ENCODE measurements at places on chromosomes 4 and X.

- no peak for DNase-seq
Observed at GRCh38 chr4:78166622-78167021, 109.5 kb downstream of the FRAS1 start.

- DNase-seq: no peak
Observed at GRCh38 chr4:84058201-84058600, 440.9 kb downstream of the NKX6-1 start.

DNA sequence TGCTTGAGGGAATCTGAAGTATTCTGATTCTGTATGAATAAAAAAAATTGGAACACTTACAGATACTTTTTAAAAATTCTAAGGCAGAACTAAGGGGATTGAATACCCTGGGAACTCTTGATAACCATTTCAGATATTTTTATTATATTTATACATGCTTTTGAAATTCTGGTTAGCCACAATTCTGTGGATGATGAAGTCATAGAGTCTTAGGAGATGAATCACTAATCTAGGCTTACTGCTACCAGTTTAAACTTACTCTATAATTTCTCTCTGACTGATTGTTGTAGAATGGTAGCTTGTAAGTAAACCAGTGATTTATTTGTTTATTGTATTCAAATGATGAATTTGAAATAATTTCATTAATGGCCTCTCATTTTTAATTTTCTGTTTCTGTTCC is 11.4 kb upstream of the SLAIN2 start:
- DNase-seq: no peak

DNA sequence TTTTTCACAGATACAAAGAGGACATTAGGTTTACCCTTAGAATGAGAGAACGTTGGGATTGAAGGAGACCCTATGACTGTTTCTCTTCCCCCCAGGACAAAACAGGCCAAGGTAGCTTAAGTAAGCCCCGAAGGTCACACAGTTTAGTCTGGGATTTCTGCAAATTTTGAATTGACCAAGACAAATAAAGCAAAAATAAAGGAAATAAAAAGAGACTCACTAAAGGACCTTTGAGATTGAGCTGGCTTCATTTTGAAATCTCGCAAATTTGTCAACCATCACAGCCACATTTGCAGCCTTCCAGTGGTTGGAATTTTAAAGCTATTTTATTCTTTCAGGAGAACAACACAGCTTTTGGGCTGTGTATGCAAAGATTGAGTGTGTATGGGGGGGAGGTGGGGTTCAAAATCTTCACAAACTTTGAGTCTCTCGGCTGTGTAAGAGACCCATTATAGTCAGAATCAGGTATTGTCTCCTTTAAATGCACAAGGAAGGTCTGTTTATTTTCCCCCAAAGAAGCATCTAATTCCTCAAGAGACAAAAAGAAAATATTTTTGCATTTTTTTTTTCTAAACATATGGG is 4.2 kb downstream of the TMSB4X start:
- DNase-seq: no peak

GRCh38 chr4:168667376-168667775 is 170.5 kb downstream of the PALLD start:
- no peak for DNase-seq

DNA sequence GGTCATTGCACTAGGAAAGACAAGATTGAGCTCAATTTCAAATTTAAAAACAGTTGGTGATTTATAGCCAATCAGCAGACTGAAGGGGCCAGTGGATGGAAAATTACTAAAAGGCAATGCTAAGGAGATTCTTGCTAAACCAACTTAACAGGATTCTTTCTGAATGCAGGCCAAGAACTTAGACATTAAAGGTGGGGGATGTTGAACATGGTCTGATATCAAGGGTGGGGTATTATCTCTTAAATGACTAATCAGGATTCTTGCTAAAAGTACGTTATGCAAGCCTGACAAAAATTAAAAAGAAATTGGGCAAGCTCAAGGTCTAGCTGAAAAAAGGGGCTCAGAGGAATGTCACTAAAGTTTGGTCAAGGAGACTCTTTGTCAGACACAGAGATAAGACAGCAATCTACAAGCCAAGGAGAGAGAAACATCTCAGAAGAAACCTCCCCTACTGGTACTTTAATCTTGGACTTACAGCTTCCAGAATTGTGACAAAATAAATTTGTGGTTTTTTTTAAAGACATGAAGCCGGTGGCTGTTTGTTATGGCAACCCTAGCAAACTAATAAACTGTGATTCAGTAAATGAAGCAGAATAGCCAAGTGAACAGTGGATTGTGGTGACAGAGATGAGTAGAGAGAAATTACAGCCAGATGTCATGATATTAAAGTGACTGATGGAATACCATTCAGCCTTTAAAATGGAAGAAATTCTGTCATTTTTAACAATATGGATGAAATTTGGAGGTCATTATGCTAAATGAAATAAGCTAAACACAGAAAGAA is 120.3 kb upstream of the KLHL4 start:
- no peak for DNase-seq

DNA sequence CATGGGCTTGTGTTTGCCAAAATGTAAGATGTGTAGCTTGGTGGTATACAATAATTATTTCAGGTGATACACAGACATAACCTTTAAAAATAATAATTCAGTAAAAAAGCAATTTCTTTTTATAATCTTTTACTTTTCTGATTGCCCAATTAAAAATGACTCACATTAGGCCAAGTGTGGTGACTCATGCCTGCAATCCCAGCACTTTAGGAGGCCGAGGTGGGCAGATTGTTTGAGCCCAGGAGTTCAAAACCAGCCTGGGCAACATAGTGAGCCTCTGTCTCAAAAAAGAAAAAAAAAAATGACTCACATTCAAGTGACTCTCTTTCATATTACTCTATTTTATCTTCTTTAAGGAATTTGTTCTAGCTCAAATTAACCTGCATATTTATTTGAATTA is 449.4 kb upstream of the HTR2C start:
- no peak for DNase-seq

DNA sequence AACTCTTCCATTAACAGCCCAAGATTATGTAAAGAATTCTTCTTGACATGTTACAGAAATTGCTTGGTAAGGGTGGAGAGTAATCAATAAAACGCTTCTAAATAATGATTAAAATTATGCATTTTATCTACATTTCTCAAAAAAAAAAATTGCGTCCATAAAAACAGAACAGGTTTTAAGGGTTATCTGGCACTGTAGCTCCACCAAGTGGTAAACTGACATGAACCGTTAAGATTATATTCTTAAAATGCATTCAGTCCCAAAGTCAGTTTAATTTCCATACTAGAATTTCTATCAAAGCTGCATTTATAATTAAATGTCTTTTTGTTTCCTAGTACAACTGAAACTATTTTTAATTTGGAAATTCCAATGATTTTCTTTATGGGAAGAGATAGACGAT is 214.0 kb upstream of the UGT8 start:
- no peak for DNase-seq

DNA sequence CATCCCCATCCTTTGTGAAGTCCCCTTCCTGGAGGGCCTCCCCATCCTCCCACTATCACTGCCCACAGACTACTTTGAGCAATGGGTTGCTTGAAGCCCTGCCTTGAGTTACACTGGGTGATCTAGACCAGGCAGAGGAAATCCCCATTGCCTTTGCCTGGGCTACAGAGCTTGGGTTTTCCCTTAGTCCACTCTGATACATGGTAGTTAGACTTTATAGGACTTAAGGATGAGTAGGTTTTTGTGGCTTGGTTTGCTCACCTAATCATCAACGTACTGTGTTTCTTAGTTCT is 56.6 kb downstream of the TMEM131L start:
- DNase-seq: peak; percentile 37

DNA sequence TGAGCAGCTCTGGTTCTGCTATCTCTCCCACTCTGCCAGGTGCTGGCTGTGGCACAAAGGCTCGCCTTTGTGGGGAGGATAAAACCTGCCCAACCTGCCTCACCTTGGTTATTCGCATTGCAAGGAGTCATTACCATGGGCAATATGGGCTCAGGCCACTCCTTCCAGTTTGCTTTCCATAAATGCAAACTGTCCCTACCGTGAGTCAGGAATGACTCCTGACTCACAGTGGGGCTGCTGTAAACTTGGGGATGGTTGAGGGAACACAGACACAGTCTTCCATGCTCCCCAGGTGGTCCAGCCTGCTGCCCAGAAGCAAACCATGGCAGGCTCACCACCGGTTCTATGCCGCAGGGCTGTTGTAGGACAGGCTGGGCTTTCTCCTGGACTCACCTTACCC is 36.1 kb downstream of the COQ2 start:
- DNase-seq: no peak

GRCh38 chr4:26120098-26120825 is 200.6 kb upstream of the RBPJ start:
- no peak for DNase-seq

- no peak for DNase-seq
Observed at GRCh38 chr4:137194670-137195069, 337.6 kb downstream of the PCDH18 start.

DNA sequence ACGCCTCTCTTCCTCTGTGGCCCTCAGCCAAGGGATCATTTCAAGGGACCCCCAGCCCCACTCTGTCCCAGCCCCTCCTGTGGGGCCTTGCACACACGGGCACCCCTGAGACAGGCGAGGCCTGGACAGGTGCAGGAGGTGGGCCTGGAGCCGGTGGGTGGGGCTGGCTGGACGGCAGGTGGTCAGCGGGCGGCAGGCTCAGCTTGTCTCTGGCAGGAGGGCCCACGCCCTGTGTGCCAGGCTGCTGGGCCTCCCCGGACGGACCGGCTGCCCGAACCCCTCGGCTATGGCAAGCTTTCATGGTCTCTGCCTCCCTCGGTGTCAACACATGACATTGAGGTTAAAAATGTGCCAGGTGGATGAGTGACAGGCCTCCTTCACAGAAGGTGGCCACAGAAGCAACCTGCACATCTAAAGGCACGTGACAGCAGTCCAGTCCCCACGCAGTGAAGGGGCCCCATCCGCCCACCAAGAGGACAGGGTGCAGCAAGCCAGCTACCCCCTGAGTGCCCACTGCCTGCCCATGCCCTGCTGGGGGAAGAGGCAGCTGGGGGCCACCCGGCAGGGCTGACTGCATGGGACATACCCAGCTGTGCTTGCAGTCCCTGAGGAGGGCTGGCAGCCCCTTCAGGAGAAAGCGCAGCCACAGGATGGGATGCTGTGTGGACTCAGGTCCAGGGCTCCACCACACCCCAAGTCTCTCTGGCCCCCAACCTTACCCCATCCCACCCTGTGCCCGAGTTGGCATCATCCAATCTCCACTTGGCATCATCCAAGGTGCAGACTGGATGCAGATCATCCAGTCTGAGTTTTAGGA is 109.3 kb downstream of the FAM53A start:
- DNase-seq: no peak

DNA sequence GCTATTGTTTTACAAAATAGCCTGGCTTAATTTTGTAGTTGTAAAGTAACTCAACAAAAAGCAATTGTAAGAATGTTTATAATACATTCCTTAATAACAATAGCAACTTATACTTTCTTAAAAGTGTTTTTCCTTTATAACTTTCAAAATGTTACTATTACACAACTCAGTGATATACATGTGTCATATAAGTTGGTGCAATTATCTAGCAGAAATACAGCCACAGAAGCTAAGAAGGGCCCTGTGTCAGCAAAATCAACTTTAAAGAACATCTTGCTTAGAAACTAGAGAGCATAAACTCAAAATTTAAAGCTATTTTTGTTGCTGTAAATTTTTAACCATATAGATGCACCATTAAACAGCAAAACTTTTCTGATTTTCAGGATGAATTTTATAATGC is 41.4 kb upstream of the MAB21L2 start:
- DNase-seq: no peak

- DNase-seq: no peak
Observed at GRCh38 chr4:174222266-174222872, 61.1 kb downstream of the FBXO8 start.

DNA sequence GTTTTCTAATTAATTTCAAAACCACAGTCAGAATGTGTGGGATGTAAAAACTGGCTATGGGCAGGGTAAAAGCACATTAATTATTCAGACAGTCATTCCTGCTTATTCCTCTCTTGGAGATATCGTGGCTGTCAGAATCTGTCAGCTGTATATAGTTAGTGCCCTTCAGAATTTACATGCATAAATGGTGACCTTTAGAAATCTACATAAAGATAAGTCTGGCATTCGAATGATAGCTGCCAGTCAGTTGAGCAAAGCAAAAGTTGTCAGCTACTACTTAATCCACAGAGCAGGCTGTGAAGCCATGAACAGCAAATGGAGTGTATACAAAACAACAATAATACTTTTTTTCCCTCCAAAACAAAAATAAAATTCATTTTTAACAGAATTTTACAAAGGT is 189.5 kb downstream of the ADGRL3 start:
- DNase-seq: no peak

DNA sequence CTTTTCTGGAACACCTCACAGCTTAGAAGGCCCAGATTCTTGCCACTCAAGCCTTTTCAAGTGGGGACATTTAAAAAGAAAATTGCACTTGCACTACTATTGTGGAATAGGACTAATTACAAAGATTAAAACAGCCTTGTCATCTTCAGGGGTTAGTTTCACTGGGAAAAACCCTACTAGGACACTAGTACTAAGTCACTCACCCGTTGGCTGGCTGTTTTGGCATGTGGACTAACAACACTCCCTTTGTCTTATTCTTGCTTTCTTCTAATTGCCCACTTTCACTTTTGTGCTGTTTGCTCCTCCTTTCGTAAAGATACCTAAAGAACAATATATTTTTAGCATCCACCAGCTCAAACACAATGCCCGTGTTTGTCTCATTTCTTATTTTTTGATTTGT is 200.9 kb upstream of the MID1 start:
- DNase-seq: no peak

- DNase-seq: no peak
Observed at GRCh38 chrX:81195259-81195658, 6.5 kb downstream of the HMGN5 start.

DNA sequence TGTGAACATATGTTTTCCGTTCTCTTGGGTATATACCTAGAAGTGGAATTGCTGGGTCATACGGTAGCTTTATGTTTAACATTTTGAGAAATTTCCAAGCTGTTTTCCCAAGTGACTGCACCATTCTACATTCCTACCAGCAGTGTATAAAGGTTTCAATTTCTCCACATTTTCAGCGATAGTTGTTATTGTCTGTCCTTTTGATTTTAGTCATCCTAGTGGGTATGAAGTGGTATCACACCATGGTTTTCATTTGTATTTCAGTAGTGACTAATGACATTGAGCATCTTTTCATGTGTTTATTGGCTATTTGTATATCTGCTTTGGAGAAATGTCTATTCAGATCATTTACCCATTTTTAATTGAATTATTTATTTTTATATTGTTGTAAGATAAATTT is 2.4 kb downstream of the PPEF1 start:
- no peak for DNase-seq

GRCh38 chr4:184648313-184649025 is 778 bp downstream of the CASP3 start:
- DNase-seq: peak; percentile 26

GRCh38 chr4:41132055-41132683 is 82.2 kb downstream of the APBB2 start:
- DNase-seq: no peak

DNA sequence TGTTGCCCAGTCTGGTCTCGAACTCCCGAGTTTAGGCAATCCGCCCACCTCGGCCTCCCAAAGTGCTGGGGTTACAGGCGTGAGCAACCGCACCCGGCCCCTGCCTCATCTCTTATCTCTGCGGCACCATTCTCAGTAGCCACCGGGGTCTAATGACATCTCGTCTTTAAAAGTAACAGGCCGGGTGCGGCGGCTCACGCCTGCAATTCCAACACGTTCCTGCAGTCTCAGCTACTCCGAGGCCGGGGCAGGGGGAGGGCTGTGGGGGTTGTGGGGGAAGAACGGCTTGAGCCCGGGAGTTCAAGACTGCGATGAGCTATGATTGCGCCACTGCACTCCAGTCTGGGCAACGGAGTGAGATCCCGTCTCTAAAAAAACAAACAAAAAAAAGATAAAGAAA is 28.8 kb downstream of the ING2 start:
- DNase-seq: no peak

Data from stimulated activated CD4-positive, alpha-beta T cell treated with anti-CD3 and anti-CD28 coated beads, Interleukin-1b, Interleukin-23, amount 100 ng/mL, for 24 hours (primary cell).